ENCODE measurements at places on chromosomes 3 and 15.

- DNase-seq = no peak
These were observed 7.3 kb downstream of the TBC1D2B start for GRCh38 chr15:78070049-78070700.

GRCh38 chr3:128504963-128505730 is 12.1 kb upstream of the GATA2 start:
- DNase-seq = no peak

GRCh38 chr3:106120356-106120755 is 251.5 kb upstream of the CBLB start:
- DNase-seq = no peak

GRCh38 chr3:151964743-151965142 is 91.3 kb downstream of the SUCNR1 start:
- DNase-seq = no peak

GRCh38 chr3:195755391-195755790 is 34.6 kb downstream of the MUC20 start:
- no peak for DNase-seq

DNA sequence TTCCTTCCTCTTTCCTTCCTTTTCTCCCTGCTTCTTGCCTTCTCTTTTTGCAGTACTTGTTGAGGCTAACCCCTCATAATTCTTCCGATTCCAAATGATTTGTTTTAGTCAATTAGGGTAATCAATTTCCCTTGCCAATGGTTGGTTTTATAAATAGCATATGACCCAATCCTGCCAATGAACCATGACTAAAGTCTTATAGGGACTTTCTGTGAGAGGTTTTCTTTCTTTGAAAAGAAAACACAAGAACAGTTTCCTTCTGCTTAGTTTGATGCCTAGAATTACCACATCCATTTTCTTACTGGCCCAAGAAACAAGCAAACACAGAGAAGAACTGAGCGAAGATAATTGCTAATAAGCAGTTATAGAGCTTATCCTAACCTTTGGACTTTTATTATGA is 292.5 kb upstream of the SATB1 start:
- no peak for DNase-seq

DNA sequence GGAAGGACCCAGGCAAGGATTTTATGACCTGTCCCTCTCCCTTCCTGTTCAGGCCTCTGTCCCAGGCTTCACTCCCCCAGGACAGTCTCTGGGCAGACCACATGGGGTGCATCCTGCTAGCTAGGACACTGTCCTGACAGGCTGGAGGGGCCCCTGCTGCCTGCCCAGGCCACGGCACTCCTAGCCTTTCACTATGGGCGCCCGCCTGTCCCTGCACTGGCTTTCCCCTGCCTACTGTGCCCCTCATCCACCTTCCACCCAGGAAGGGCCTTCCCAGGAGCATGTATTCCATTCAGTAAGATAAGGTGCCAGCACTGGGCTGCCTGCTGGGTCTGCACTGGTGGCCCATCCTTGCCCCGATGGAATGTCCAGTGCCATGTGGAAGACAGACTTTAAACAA is 145.3 kb downstream of the DNAJB8 start:
- no peak for DNase-seq

DNA sequence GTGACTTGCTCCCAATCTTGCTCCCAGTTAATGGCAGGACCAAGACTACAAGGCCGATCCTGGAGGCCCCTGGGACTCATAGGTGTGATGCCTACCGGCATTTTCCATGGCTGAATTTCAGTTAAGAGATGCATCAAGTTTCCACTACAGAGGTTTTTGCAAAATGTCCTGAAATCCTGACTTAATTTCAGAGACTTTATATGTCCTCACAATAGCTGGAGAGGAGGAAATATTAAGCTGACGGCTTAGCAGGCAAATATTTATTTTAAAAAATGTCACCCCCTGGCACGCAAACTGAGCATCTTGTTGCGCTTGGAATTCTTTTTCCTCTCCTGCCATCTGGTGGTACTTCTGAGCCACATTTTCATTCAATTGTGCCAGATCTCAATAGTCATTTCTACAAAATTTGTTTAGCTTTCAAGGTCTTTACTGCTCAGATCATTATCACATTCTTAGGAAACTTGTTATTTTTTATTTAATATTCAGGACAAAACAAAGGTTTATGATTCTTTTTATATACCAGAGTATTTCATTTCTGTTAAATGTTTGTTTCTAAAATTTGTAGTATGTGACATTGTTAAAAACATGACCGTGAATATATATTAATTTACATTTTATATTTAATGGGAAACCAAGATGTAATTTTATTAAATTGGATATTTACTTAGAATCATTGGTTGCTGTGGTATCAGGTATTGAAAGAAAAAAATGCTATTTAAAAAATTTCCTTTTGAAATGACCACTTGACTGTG is 189.2 kb upstream of the THRB start:
- no peak for DNase-seq

DNA sequence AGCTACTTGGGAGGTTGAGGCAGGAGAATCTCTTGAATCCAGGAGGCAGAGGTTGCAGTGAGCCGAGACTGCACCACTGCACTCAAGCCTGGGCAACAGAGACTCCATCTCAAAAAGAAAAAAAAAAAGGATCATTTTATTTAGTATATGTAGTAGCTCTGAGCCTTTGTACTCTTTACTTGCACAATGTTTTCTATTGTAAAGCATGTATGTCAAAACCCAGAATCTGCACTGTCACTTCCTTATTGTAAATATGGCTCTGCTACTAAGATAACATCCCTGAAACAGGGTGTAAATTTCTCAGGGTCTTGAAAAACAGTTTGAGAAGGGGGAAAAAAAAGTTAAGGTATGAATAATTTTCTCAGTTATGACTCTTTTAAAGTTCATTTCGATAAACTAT is 35.1 kb downstream of the SLMAP start:
- no peak for DNase-seq

DNA sequence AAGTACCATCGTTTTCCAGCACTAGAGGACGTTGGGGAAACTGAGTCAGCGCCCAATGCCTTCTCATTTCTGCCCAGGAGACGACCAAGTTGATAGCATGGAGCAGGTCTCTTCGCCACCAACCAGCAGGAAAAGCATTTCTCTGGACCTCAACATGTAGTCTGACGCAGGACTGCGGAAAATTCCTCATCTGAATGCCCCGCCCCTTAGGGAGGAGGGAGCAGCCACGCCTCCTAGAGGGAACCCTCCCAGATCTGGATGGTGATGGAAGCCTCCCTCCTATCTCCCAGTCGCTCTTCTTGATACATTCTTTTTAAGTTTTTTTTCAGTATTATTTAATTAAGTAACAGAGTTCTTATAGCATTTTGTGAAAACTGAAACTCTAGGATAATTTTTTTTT is 17.4 kb upstream of the MINDY4B start:
- DNase-seq = no peak

- no peak for DNase-seq
These were observed 8.8 kb downstream of the SLC12A8 start for GRCh38 chr3:125203731-125204130.

DNA sequence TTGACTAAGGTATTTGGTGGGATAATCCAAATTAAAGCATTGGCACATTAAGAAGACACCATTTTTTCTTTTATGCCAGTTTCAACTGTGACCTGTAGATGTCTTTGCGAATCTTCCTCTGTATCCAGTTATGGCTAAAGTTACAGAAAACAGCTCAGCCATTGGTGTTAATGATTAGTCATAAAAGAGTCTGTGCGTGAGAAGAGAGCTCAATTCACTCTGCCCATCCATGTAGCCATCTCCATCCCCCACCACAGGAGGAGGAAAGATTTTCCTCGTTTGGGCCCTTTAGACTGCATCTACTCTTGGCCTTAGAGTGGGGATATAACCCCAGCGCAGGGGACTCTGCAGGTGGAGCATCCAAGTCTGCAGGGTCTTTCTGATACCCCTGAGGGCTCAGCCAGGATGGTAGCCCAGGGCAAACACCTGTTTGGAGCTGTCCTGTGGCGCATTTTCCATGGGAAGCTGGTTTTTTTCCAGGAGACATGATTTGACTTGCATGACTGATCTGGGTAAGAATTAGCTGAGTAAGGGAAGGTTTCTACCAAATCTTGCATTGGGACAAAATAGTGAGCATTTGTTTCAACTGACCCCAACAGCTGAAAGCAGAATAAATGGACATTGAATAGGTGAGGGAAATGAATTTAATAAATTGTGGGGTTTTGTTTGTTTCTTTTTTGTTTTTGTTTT is 29.5 kb downstream of the NANOGP8 start:
- DNase-seq = no peak

DNA sequence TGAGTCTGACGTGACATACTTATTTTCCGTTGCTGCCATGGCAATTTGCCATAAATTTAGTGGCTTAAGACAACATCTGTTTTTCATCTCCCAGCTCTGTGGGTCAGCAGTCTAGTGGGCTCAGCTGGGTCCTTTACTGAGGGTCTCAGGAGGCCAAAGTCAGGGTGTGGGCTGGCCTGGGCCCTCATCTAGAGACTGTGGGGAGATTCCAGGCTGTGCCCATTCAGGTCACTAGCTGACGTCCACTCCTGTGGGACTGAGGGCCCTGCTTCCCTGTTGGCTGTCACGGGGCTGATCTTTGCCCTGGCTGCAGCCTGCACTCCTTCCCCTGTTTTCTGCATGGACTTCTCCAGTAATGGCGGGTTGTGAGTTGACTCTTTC is 19.1 kb downstream of the FGD5 start:
- no peak for DNase-seq

- no peak for DNase-seq
These were observed 629.2 kb downstream of the OTOL1 start for GRCh38 chr3:162125790-162126189.

DNA sequence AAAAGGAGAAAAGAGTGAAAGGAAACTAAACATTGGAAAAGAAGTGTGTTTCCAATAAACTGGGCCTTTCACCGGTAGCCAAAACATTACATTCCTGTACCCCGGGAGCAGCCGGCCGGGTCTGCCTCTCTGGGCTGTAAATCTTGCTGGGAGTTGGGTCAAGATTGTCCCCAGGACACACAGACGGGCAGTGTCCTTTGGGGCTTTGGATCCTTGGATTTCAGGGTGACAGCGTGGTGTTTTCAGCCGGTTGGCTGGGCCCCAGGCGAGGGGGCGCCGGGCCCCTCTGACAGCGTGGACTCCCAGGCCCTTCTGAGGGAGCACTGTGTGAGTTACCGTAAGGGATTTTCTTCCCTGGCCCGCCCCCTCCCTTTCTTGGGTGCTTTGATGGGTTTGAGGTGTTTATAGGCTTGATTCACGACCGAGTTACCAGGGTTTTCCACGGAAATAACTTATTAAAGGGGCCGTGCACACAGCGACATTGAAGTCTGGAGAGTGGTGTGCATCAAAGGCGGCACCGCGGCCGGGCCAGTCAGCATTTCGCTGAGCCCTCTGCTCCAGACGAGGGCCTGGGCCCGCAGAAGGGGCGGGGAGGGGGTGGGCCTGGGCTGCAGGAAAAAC is 27.4 kb downstream of the SMAD6 start:
- DNase-seq = no peak

DNA sequence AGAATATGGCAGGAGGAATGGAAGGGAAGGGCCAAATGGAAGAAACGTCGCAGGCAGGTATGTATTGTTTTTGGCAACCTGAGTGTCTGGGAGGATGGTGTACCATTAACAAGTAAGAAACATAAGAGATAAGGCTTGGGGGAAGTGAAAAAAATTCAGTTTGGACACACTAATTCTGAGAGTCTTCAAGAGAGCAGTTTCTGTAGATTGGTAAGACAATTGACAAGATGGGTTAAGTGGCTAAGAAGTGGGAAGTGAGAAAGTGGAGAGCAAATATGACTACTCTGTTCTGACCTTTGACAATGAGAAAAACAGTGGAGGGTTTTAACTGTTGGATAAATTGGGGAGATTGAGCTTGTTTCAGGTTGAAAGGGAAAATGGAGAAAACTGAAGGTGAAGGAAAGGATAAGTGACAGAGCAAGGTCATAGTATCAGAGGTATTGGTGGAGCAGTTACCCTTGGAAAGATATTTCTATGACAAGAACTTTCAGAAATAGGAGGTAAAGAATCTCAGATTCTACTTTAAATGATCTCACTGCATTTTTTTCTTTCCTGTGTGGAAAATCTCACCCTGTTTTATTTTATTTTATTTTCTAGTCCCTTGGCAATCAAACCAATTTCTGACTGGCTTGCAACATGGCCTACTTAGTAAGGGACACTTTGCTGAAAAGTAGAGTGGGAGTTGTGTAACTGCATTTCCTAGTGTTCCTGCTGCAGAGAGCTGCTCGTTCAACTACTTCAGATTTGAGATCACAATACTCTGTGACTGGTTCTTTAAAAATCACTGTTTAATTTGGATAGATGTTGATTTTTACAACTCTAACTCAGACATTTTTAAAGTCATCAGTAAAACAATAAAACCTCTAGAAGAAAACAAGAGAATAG is 23.1 kb upstream of the GABPB1 start:
- no peak for DNase-seq

DNA sequence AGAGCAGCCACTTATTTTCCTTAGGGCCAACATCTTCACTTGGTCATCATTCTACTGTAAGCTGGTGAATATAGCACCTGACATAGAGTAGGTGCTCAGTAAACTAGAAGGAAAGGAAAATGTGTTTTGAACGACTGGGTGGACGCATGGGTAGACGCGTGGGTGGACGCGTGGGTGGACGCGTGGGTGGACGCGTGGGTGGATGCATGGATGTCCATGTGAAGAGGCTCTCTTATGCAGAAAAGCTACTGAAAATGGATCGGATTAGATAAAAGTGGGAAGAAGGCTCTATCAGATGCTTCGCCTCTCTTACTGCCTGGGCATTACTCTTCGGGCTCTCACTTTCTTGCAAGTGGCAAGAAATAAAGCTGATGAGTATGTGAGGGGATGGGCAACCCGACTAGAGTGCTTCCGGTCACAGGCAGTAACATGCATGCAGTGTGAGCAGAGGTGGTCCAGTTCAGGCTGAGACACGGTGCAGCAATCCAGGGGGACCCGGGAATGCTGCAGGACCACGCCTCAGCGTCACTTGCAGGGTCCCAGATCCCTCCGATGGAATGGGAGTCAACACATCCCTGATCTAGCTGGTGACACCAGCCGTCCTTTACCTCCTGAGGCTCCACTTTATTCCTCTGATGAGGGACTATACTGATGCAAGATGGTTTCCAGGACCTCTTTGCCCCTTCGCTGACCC is 138.0 kb upstream of the MEF2A start:
- no peak for DNase-seq

DNA sequence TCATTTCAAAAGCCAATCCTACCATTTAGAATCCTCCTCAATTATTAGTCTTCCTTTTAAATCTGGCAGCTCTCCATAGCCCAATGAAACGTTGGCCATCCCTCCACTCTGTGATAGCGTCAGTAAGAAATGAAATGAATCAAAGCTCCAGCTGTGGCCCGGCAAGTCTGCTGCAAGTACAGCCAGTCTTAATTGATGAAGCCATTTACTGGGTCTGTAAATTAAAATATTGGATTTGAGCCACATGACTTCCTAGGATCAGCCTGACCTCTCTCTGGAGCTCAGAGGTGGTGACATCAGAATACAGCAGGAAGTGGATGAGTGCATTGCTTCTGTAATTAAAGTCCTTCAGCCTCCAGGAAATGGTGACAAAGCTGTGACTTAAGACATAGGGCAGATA is 347.0 kb upstream of the LMCD1 start:
- DNase-seq = no peak

DNA sequence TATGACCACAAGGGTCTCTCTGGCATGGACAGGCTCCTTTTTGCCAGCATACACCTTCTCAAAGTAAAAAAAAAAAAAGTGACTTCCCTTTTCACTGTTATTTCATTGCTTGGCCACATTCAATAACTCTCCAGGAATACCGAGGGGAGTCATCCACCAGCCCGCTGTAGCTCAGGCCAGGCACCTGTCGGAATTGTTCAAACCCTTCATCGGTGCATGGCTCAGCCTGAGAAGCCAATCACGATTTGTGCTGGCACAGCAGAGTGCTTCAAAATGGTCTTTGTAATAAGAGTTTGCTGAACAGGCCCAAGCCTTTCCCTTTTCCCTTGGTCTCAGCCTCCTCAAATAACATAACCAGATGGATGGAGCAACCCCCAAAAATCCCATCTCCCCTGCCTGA is 145.4 kb downstream of the PDZRN3 start:
- no peak for DNase-seq

All from stimulated activated CD4-positive, alpha-beta T cell treated with anti-CD3 and anti-CD28 coated beads, Interleukin-12 subunit alpha, Interleukin-12 subunit beta, amount 100 ng/mL, for 48 hours (primary cell).